Midbrain (tissue), 1 donor: ENCODE measurements at places on chromosomes 7 and 10.

DNA sequence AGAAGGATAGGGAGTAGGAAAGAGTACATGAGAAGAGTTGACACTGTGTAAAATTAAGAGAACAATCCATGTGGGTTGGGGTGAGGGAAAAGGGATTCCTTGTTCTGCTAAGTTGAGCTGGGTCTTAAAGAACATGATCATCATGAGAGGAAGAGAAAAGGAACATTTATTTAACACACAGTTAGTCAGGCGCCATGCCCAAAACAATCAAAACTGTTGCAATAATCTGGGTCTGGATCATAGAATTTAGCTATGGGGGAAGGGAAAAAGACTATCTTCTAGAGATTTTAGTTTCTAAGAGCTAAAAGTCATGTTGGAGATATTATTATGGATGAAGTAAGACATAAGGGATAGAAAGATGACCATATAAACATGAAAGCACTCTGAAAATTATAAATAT, 178.9 kb downstream of the SEM1 start:
- no peak for DNase-seq

DNA sequence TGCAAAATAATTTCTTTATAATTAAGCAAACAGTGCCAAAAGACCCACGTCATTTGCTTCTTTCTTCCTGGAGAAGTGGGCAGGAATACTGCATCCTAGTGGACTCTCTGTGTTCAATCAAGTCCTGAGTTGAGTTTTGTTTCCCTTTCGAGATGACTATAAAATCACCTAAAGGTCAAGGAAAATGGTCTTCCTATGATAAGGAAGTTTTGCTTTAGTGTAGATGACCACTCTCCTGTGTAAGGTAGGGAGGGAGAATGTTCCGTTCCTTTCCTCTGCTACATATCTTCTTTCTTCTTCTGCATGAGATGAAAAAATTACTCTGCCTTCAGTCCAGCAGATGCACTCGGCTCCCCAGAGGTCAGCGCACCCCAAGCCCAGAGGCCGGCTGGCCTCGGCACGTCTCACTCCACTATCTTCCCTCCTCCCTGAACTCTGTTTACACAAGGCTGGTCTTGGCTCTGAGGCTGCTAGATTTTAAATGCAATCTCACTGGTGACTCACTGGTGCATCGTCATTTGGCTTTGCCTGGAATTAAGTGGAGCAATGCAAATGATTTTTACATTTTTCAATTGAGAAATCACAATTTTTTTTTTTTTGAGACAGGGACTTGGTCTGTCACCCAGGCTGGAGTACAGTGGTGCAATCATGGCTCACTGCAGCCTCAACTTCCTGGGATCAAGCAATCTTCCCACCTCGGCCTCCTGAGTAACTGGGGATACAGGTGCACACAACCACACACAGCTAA, 18.6 kb upstream of the VDAC2 start:
- no peak for DNase-seq

DNA sequence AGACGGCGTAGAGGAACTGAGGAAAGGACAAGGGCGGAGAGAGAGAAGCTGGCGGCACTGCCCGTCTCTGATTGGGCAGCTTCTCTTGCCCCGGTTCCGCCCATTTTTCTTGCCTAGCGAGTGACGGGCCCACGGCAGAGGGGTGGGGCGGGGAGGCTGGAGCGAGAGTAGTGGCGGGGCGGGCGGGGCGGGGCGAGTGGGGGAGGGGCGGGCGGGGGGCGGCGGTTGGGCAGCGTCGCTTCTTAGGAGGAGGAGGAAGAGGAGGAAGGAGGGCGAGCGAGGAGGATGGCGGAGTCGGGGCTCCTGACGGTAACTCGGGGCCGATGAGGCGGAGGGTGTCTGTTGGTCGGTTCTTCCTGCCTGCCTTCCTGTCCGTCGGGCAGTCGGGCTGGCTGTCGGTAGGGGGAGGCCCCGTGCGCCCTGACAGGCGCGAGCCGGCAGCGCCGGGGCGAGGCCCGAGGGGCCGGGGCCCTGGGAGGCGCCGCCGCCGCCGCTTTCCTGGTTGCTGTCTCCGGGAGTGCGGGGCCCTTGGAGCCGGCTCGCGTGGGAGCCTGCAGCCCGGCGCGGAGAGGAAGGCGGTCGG, at the start of gene SHOC2:
TSS of gene SHOC2 (plus strand) at position 256 of the 583 bp plus-strand sequence. CDS start 44,755 bp downstream, outside the sequence.
- DNase-seq, result no peak

GRCh38 chr10:67771200-67771599, 66.8 kb downstream of the DNAJC12 start:
- no peak for DNase-seq

DNA sequence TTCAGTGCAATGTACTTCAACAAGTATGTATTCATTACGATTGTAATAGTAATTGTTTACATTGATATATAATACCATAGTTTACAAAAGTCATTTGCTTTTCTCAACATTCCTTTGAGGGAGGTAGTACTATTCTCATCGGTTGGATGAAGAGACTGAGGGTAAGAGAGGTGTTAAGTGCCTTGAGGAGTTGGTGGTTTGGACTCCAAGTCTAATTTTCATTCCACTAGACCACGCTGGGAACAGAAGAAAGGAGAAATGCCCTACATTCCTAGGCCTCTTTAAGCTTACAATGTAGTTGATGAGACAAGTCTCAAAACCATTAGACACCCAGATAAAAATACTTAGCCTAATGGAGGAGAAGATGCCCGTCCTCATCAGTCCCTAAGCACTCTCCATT, 28.6 kb downstream of the CDK1 start:
- DNase-seq, result no peak

- DNase-seq, result no peak
Measured at GRCh38 chr10:125014086-125014830, 72.3 kb downstream of the ZRANB1 start.

DNA sequence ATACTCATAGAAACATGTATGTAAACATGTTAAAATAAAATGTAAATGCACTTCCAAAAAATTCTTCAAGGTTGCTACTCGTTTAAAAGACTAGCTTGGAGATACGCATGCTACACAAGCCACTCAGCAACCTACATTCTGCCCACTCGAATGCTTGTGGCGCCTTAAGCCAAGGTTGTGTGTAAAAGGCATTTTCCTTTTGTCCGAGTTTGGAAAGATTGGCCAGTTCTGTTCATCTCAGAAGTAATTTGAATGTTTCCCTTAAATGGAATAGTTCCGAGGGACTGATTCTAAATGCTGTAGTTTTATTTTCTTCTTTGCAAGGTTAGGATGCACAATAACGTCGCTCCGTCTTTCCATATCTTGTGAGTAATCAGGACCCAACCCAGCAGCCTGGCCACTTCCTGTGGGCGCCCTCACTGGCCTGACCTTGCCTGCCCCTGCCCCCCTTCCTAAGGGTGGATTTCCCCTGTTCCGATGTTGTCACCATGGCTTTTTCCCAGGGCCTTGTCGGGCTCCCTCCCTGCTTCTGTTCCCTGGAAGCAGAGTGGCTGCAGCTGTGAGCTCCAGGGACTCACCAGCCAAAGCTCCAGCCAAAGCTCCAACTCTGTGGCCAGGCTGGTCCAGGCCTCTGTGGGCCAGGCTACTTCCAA, 70.6 kb downstream of the PTPRE start:
- peak; percentile 83 for DNase-seq

- no peak for DNase-seq
Measured at GRCh38 chr10:49385939-49386922, 9.7 kb downstream of the DRGX start.

GRCh38 chr7:42956062-42956461, 23.9 kb downstream of the MRPL32 start:
- DNase-seq, result no peak

- no peak for DNase-seq
Measured at GRCh38 chr7:74395745-74396311, 57.9 kb upstream of the GTF2IRD1 start.

DNA sequence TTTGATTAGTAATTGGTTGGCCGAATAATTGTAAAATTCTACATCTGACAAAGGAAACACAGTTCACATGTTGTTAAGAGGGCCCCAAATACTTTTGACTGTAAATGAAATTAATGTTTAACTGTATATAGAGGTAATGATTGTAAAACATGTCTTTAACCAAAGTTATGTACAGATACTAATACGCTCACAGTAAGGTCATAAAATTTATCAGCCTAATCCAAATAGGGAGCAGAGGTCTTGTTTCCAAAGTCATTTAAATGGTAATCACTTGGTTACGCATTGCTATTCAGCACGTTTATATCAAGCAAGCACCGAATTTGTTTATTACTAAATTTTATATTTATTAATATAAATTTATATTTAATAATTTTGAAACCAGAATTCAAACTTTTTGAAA, 1.4 kb downstream of the PHYHIPL start:
- DNase-seq, result no peak

DNA sequence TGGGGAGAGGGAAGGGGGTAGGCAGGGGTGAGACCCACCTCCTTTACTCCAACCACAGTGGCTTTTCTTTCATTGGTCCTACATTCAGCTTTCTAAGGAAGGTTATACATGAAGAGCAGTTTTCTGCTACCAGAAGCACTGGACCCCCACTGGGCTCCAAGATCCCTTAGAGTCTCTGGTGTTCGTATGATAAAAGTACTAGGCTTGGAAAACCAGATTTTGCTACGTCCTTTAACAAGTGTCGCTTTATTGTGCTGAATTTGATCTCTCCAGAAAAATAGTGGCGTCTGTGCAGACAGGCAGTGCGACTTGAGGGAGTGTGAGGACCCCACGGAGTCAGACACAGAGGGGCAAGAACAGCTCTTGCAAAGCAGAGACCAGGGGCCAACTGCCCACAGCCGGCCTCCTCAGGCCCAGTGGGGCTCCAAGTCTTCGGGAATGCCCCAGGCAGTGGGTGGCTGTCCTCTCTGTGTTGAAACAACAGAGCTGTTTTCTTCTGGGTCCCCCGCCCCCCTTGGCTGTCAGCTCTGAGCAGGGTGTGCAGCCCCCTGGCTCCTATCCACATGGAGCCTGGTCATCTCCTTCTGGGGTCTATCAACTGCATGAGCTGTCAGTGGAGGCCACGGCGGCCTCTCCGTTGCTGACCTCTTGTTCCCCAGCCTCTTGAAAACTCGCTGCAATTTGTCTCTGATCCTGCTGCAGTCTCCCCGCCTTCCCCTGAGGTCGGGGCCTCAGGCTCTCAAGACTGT, 333.2 kb downstream of the RPS24 start:
- DNase-seq, result no peak

GRCh38 chr7:130293521-130293920, 560 bp downstream of the CPA4 start:
- no peak for DNase-seq

DNA sequence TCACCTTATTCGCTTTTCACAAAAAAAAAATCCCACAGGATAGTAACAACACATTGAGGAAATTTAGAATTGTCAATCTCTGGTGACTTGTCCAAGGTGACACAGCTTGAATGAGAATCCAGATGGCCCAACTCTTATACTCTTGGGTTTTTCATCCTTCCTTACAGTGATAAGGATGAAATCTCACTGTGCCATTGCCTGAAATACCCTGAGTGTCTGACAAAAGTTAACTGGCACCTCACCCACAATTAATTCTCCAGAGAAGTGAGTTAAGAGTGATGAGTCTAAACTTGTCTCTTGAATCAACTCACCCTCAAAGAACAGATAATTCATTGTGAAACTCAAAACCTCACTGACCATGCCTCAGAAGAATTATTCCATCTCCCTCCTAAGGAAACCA, 18.9 kb downstream of the CHRM2 start:
- no peak for DNase-seq

GRCh38 chr7:139813151-139813550, 15.9 kb upstream of the TBXAS1 start:
- no peak for DNase-seq

- DNase-seq, result no peak
Measured at GRCh38 chr7:157675427-157675927, 338.7 kb downstream of the DNAJB6 start.

DNA sequence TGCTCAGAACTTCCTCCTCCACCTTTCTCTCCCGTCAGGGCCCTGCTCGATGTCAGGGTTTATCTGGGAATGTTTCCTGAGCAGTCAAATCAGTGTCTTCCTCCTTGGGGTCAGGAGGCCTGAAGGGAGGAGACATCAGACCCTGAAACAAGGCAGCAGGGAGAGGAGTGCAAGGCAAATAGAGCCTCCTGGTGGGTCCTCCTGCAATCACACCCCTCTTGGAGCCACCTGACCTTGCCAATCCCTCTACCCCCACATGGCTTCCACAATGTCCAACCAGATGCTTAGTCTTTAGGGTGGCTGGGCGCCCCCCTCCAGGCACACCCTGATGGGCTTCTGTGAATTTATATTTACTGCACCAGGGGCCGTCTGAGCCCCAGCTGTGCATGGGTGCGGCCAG, 12.2 kb downstream of the GPR26 start:
- no peak for DNase-seq

DNA sequence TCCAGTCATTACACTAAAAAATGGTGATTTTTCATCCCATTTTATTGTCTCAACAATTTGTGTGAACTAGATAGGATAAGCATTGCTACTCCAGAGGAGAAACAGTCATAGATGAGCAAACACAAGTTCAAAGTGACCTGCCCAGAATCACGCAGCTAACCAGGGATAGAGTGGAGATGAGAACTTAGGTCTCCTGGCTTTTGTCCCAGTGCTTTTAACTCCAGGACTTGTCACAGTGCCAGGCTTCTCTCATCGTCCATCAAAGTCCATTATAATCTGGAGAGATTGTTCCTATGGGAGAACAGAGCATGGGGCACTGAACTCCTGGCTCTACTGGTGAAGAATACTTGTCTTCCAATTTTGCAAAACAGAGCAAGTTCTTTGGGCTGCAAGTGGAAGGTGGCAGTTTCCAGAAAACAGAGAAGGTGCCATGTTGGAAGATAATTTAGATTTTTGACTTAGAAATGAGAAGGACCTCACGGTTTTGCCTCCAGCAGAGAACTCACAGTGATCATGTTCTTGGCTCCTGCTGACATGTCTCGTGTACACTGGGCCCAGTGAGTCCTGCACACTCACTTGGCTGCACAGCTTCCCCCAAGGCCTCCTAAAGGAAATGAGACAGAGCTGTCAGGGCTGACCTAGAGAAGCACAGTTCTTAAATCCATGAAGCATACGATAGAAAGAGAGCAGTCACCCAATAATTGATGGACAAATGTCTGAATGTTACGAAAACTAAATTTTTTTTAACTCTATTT, 322.9 kb upstream of the NRP1 start:
- no peak for DNase-seq

- no peak for DNase-seq
Measured at GRCh38 chr10:72034040-72034499, 54.3 kb downstream of the SPOCK2 start.

DNA sequence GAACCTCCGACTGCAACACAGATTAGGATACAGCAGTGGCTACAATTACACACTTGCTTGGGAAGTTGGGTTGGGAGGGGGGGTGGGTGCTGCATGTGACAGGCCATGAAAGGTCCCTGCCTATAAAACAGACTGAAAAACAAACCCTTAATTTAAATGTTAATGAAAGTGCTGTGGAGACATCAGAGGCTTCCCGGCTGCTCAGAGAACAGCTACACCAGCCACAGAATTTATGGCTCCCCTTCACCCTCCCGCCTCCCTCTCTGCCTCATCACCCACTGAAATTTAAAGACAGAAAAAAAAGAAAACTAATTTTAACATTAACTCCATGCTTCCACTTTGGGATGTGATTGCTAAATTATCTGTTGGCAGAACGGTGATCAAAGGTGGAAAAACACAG, 34.7 kb downstream of the FBXW4 start:
- no peak for DNase-seq

GRCh38 chr10:10270126-10271050, 747.3 kb upstream of the CELF2 start:
- no peak for DNase-seq

- DNase-seq, result no peak
Measured at GRCh38 chr10:79358811-79359210, 11.5 kb downstream of the PPIF start.

GRCh38 chr10:123607386-123607785, 58.8 kb upstream of the GPR26 start:
- no peak for DNase-seq

- no peak for DNase-seq
Measured at GRCh38 chr10:44183667-44184632, 200.9 kb downstream of the CXCL12 start.
